Stimulated activated CD4-positive, alpha-beta T cell treated with anti-CD3 and anti-CD28 coated beads, TNF-alpha, amount 100 ng/mL, for 1 hour (primary cell): ENCODE measurements at places on chromosomes 3 and 15.
A peak's percentile ranks its signal among the peaks of the same experiment; 100 is the strongest.

DNA sequence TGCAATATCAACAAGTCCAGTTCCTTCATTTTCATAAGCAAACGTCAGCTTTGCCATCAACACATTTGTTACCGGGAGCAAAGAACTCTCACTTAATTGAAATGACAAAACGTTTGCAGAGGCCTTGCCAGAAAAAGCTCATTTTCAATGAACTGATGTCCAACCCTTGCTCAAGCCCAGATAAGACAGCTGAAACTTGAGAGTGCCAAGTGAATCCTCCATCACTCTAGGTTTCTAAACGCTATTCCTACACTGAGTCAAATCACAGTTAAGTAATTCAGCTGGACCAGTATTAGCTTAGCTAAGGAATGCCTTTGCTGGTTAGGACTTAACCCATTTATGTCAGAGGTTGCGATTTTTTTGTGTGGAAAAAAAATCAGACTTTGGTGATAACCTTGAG lies 11.5 kb downstream of the CHSY1 start:
- no peak for DNase-seq

DNA sequence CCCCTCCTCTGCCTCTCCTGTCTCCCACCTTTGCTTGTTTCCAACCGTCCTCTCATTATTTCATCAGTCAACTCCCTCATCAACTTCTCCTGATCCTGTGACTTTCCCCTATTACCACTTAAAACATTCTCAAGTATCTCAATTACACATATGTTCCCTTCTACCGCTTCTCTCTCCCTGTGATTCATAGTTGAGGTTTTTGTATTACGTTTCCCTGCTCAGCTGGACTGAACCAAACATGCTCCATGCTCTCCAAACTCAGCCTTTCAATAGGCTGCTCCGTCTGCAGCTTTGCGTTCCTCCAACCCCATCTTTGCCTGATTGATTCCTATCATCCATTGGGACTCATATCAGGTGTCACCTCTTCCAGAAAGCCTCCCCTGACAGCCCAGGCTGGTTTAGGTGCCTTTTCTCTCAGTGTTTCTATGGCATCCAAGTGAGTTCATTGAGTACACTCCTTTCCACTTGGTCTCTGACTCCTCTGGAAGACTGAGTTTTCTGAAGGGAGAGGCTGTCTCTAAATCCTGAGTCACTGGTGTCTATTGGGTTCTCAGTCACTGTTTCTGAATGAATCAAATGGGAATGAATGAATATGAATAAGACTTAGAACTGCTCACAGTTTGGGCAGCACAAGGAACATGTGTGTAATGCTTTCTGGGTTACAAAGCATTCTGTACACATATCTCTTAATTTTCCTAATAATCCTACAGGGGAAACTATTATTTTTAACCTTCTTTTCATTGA lies 56.4 kb downstream of the PLD1 start:
- no peak for DNase-seq

GRCh38 chr15:73632670-73633058 lies 525 bp downstream of the NPTN start:
- peak; percentile 18 for DNase-seq

GRCh38 chr15:34332553-34333120 lies 4.9 kb downstream of the SLC12A6 start:
- no peak for DNase-seq

DNA sequence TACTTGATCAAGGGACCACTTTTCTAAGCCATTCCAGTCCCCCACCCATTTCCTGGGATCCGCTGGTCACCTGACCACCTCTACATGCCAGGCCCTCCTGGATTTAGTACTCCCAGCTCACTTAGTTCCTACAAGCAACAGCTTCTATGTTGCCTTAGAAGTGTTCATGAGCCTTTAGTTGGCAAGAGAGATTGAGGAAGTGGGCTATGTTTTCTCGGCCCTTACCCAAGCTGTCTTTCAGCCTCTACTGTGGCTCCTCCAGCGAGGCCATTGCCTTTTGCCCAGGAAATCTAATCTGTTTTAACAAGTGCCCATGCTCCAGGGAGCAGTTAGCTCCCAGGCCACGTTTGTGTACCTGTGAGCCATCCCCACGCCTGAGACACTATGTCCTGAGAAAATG lies 4.5 kb upstream of the PRKAR2A start:
- no peak for DNase-seq

DNA sequence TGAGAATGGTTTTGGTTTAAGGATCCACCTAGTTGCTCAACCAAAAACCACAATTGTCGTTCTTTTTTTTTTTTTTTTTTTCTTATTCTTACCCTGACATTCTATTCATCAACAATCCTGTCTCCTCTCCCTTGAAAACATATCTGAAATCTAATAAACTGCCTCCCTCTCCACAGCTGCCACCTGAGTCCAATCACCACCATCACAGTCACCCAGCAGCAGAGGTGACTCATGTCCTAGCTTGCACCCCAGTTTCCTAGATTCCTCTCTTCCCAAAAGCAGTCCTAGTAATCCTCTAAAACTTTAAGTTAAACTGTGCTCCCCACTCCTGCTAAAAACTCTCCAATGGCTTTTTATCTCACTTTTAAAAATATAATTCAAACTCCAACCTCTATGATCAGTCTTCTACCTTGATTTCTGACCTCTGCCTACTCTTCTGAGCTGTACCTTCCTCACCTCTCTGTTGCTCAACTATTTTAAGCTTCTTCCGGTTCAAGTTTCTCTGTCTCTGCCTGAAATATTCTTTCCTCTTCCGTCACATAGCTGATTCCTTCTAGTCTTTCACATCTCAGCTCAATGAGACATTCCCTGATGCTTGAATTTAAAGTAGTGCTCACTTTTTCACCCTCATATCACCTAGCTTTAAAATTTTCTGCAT lies 33.7 kb upstream of the RBMS3 start:
- DNase-seq, result no peak

DNA sequence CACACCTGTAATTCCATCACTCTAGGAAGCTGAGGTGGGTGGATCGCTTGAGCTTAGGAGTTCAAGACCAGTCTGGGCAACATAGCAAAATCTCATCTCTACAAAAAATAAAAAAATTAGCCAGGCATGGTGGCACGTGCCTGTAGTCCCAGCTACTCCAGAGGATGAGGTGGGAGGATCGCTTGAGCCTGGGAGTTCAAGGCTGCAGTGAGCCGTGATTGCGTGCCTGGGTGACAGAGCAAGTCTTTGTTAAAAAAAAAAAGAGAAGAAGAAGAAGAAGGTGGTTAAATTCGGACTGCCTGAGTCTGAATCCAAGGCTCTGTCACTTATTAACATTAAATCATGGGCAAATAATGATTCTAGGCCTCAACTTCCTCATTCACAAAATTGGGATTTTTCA lies 51.0 kb downstream of the EOMES start:
- no peak for DNase-seq

DNA sequence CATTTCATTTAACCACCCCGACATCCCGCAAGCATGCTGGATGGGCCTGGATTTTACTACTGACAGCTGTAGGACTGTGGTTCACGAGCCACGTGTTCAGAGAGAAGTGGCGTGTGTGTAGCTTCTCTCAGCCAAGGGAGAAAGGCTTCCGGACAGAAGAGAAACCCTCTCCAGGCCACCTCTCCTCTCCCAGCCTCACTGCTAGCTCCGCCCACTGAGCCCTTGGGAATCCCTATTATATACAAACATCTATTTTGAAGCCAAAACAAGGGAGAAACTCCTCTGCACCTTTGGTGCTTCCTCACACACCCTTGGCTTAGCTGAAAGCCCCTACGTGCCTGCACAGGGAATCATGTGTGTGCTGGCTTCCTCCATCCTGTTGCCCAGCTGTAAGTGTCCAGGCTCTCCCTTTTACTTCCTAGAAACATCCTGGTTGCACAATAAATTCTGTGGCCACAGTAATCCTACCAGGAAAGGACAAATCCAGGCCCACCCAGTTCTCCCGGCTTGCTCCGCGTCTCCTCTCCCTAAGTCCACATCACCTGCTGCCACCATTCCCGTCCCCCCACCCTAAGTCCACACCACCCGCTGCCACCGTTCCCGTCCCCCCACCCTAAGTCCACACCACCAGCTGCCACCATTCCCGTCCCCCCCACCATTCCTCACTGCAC lies 30.5 kb downstream of the PCSK6 start:
- DNase-seq, result no peak

DNA sequence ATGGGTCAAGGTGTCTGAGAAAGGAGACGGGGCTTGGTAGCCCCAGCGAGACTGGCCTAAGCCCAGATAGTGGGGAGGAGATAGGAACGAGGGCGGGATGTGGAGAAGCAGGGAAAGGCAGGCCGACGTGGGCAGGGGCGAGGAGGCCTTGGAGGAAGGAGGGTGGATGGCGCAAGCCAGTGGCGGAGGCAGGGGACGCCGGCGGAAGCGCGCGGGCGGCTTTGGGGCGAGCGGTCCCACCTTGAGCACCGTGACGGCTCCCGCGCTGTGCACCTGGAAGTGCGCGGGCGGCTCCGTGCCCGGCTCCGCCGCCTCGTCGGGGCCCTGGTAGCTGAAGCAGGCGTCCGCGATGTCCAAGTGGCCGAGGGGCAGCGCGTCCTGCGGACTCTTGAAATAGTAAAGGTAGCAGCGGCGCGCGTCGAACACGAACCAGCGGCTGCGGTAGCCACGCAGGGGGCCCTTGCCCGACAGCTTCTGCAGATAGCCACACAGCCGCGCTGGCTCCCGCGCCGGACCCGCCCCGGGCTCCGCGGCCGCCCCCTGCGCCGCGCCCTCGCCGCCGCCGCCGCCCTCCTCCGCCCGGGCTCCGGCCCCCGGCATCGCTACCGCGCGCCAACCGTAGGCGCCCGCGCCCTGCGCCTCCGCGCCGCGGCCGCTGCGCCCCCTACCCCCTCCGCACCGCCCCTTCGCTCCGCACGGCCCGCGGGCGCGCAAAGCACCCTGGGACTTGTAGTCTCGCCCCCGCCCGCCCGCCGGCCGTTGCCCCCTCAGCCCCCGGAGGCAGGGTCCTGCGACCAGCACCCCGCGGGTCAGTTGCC lies at the start of gene TBC1D2B:
TSS of gene TBC1D2B (minus strand) at position 659 of the 818 bp plus-strand sequence. CDS start at position 600, 59 bp downstream.
- DNase-seq, result peak; percentile 43

DNA sequence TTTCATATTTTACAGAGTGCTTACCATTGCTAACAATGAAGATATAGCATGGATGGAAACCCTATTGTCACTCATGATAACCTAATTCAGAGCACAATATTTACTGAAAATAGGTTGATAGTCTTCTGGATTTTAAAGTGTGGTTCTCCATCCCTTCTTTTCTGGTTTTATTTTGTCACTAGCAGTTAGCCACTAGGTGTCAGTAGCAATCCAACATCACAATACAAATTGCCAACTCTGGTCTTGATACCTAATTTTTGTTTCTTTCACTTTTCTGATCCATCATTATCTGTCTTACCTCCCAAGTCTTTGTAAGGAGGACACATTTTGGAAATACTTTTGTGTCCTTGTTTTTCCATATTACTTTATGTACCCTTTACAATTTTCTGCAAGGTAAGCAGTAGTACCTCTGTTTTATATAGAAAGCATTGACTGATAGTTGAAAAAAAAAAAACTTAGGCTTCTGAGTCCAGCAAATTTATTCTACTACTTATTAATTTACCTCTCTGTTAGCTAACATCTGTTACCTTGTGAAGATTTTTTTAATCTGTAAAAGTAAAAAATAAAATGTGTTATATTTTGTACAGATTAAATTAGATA lies 28.3 kb upstream of the CRYBG3 start:
- no peak for DNase-seq

GRCh38 chr3:62622553-62623174 lies 249.3 kb upstream of the FEZF2 start:
- no peak for DNase-seq

- DNase-seq, result no peak
Measured at GRCh38 chr3:114673481-114673880, 379.7 kb downstream of the TIGIT start.
